ENCODE measurements at places on chromosomes 3 and 15.

DNA sequence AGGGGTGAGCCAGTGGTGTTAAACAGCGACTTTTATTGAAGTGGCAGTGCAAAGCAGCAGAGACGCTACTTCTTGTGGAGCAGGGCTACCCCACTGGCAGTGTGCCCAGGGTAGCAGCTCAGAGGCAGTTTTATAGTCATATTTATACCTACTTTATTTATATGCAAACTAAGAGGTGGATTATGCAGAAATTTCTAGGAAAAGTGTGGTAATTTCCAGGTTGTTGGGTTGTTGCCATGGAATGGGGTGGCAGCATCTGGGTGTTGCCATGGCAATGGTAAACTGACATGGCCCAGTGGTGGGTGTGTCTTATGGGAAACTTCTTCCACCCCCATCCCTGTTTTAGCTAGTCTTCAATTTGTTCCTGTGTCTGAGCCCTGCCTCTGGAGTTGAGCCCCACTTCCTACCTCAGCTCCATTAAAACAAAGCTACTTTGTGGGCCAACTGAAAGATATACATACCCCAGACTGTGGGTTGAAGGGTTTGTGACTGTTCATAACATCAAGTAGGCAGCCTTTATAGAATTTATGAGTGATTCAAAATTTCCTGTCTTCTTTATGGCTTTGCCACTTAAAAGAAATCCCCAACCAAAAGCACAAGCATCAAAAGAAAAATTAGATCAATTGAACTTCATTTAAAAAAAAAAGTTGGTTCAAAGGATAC lies 60.3 kb downstream of the EBLN2 start:
- DNase-seq: no peak

- DNase-seq: no peak
Observed at GRCh38 chr3:85495602-85496001, 536.8 kb downstream of the CADM2 start.

DNA sequence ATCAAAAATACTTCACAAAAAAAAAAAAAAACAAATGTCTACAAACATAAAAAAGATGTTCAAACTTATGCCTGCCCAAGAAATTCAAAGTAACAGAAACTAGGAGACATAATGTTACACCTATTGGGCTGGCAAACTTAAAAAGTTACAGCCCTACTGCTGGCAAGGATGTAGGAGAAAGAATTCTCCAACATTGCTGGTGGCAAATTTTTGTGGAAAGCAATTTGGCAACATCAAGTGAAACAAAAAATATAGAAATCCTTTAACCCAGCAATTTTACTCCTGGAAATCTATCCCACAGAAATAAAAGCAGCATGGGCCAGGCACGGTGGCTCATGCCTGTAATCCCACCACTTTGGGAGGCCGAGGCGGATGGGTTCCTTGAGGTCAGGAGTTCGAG lies 73.2 kb downstream of the STAG1 start:
- DNase-seq: no peak

GRCh38 chr3:140530603-140531002 lies 147.3 kb upstream of the TRIM42 start:
- no peak for DNase-seq

- no peak for DNase-seq
Observed at GRCh38 chr3:113602836-113603235, 70.5 kb downstream of the SIDT1 start.

GRCh38 chr3:128064962-128065361 lies 12.7 kb downstream of the SEC61A1 start:
- no peak for DNase-seq

- DNase-seq: peak; percentile 62
Observed at GRCh38 chr3:71710906-71711494, 14.2 kb downstream of the EIF4E3 start.

DNA sequence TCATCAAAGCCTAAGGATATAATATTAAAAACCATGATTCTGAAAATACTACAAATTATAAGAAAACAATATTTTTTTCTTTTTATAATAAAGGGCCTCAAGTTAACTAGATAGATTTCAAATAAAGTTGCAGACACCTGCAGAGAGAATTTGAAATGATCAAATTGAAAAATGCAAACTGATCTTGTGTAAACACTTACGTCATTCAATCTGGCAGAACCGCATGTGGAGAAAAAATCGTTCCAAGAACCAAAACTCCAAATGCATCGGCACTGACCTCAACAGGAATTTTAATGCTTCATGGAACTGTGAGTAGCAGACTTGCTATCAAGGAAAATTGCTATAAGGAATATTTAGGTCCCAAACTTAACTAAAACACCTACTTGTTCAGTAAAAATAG lies 17.2 kb downstream of the CPA3 start:
- no peak for DNase-seq

- DNase-seq: no peak
Observed at GRCh38 chr3:126306888-126307482, 50.2 kb downstream of the KLF15 start.

DNA sequence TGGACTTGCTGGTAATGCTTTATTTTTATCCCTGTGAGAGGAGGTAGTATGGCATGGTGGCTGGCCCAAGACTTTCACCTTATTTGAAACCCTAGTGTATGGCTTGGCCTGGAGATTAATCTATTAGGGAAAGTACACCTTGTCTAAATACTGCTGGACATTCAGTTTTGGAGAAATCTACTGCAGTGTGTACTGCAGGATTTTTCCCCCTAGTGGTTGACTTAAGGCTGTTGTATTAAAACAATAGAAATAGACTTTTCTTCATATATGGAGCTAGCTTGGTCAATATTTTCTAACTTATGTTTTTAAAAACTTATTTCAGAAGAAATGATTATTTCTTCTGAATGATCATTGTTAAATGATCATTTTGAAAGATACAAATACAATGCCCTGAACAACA lies 13.9 kb upstream of the SLITRK3 start:
- peak; percentile 2 for DNase-seq

DNA sequence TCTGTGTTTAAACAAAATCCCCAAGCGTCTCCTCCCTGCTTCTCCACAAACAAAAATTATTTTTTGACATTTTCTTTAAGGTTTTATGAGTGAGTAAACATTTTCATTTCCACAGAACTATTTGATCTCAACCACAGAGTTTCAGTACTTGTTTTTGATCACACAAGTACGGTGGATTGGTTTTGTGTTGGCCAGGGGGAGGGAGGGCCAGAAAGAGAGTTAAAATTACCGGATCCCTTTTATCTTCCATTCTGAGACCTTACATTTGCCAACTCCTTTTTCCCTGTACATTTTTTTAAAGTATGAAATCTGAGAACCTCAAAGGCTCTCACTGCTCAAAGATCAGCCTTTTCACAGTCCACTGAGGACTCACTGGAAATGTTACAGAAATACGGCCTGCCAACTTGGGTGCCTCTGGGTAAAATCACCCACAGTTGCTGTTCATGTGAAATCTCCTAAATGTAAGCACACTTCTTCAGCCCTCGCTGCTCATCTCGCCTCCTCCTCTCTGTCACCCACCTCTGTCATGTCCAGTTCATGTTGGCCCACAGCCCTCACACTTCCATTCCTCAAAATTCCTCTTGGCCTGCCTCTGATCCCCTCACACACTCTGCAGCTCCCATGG lies 1.7 kb downstream of the HOMER2 start:
- no peak for DNase-seq

DNA sequence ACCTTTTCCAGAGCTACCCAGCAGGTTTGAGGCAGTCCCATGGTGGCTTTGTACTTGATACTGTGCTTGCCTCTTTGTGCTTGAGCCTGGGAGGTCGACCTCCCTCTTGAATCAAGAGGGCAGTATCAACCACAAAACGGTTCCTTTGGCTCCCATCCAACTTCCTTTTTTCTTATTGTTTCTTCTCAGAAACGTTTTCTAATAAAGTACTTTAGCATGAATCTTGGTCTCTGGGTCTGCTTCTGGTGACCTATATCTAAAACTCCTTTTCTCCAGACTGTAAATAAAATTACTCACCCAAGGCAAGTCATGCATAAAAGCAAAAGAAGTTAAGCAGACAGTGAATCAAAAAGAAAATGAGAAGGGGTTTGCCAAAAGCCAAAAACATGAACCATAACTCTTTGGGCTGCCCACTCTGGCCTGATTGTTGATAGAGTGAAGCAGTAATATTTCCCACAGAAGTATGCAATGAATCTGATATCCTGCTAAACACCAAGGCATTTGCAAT lies 112.2 kb upstream of the SLC4A7 start:
- peak; percentile 57 for DNase-seq

DNA sequence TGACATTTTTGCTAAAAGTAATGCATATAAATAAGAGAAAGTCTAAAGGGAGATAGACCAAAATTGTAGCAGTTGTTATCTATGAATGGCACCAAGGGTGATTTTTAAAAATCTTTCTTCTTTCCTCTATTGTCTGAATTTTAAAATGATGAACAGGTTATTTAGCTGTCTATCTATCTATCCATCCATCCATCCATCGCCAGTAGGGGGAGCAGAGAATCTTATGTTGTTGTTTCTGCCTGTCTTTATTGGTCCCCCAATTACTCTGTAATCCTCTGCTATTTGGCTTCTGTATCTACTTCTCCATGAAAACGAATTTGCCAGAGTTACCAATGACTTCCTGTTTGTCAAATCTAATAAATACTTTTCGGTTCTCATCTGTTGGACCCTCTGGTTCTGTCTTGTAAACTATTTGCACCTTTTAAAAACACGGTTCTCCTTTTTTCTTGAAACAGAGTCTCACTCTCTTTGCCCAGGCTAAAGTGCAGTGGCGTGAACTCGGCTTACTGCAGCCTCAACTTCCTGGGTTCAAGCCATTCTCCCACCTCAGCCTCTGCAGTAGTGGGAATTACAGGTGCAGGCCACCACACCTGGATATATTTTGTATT lies 86.0 kb downstream of the ECT2 start:
- DNase-seq: peak; percentile 38

DNA sequence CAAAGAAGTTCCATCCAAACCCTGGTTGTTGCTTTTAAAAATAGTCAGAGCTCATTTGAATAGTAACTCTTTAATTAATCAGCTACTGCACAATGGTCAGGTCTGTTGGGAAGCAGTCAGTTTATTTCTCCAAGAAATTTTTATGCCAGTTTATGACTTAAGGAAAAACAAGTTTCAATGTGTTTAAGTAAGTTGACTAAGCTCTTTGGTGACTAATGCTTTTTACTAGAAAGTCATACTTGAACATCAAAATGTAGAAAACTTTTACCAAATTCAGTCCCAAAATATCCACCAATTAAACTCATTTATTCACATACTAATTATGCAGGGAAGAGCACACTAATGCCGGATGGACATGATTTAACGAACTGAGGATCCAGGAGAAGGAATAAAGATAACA lies 22.1 kb downstream of the PRICKLE2 start:
- peak; percentile 47 for DNase-seq

- DNase-seq: no peak
Observed at GRCh38 chr3:111725706-111726105, 130.6 kb upstream of the ZBED2 start.

DNA sequence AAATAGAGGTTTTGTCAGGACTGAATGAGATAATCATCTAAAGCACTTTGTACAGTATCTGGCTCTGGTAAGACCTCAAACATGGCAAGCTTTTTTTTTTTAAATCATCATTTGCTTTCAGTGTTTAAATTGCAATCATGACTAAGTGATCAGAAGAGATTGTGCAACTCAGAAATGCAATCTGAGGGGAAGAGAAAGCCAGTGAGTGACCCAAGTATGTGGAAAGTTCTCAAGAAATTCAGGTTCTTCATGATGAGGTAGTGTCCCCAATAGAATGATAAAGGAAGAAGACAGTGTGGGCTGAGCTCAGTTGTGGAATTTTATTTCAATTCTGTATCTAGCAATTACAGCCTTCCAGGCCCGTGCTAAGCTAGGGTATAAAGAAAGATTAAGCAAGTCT lies 132.2 kb upstream of the TBC1D5 start:
- DNase-seq: no peak

GRCh38 chr3:57043518-57043917 lies 16.9 kb upstream of the SPATA12 start:
- DNase-seq: no peak

GRCh38 chr3:52119826-52120225 lies 34.4 kb downstream of the POC1A start:
- DNase-seq: no peak

DNA sequence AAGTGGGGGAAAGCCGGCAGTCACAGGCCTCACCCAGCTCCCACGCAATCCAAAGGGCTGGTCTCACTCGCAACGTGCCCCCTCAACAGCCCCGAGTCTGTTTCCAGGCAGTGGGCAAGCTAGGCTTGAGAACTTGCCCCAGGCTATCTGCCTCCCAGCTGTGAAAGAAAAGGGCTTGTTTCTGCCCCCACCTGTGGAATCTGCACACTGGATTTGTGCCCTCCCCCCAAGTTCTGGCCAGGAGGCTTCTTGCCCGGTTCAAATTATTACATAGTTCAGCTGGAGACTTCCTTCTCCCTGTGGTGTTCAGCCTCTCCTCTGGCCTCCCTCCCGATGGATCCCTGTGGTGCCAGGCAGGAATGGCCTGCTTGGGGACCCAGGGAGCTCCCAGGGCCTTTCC lies 283.9 kb upstream of the LYSMD4 start:
- no peak for DNase-seq

DNA sequence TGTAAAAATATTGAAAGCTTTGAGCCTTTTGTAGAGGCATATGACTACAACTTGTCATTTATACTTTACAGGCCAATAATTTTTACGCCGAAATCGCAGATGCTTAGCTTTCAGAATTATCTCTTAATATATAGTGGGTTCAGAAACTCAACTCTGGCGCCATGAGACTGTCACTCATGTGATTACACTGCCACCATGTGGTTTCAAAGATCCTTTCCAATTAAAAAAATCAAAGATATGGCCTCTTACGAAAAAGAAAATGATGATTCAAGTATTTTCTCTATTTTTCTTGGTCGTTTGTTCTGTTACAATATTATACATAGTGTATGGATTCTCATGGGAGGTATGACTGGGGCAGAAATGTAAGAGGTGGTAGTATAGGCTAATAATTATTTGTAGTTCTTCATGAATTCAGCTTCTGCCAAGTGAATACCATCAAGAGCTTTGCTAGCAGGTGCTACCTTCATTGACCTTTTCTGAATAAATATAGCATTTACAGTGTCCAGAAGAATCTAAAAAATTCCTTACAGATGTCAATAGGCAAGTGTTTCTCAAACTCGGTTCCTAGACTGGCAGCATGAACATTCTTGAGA lies 751.7 kb upstream of the GOLIM4 start:
- DNase-seq: peak; percentile 49

DNA sequence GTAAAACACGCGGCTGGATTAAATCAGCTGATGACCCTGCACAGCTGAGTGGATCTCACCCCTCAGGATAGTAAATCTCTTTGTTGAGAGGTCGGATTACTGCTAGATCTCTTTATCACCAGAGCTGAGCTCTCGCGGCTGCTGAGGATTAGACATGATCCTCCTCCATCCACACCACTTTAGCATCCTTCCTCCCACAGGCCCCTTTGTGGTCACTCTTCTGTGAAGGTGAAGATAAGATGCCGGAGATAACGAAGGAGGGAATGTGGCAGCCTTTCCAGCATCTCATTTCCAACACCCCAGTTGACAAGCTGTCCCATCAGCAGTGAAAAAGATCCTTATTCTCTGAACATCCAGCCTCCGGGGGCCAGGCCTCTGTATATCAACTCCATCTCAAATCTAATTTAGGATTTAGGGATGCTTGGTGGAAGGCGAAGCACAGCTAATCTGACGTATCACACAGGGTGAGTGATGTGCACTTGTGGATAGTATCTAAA lies 47.5 kb upstream of the SELENOK start:
- DNase-seq: no peak
